ENCODE measurements at places on chromosomes 12 and 14.

GRCh38 chr12:9033265-9033887 is 44.0 kb downstream of the KLRG1 start:
- DNase-seq = no peak

- no peak for DNase-seq
These were observed 88.8 kb downstream of the NEDD1 start for GRCh38 chr12:96995861-96996260.

DNA sequence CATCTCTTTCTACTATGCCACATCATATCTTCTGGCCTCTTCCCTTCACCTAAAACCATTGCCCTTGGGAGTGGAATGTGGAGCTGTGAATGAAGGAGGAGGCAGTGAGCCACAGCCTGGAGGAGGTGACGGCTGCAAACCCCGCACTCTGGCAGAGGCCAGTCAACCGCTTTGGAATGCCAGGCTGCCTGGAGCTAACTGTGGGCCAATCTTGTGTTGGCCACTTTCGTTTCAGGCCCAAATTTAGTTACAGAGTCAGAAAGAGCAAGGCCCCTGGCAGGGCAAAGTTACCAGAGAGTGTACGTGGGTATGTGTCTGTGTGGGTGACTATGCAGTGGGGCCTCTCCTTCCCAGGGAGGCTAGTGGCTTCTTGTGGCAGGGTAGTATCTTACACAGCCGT is 40.1 kb downstream of the CACNA1C start:
- DNase-seq = no peak

GRCh38 chr12:110245369-110245772 is 35.7 kb upstream of the ATP2A2 start:
- DNase-seq = peak; percentile 48

DNA sequence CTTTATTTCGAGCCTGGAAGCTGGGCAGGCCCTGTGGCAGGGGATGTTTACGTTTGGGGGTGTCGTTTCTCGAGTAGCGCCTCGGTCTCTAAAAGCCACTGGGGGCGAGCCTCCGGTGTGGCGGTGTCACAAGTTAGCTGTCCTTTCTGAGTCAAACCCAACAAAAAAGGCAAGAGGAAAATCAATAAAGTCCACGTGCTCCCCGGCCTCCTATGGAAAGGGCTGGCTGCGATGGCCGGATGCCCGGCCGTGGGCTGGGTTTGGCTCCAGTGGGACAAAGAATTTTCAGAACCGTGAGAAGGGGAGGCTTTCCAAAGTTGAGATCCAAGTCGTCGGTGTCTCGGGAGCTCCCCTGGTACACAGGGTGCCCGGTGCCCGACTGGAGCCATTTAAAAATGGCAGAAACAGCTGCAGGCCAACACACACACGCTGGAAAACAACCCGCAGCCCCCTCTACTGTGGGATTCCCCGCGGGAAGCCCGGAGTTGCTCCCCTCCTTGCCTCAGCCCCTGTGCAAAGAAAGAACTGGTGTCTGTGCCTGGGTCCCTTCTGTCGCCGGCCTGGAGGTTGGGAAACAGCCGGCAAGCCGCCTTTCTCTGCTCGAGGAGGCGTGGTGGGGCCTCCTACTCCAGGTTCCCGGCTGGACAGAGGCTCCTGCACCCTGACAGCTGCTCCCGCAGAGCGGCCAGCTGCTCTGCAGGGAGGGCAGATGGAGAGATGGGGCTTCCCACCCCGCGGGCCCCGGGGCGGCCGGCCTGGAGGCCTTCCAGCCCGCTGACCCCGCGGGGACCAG is 1.9 kb downstream of the BCL7A start:
- DNase-seq = no peak

DNA sequence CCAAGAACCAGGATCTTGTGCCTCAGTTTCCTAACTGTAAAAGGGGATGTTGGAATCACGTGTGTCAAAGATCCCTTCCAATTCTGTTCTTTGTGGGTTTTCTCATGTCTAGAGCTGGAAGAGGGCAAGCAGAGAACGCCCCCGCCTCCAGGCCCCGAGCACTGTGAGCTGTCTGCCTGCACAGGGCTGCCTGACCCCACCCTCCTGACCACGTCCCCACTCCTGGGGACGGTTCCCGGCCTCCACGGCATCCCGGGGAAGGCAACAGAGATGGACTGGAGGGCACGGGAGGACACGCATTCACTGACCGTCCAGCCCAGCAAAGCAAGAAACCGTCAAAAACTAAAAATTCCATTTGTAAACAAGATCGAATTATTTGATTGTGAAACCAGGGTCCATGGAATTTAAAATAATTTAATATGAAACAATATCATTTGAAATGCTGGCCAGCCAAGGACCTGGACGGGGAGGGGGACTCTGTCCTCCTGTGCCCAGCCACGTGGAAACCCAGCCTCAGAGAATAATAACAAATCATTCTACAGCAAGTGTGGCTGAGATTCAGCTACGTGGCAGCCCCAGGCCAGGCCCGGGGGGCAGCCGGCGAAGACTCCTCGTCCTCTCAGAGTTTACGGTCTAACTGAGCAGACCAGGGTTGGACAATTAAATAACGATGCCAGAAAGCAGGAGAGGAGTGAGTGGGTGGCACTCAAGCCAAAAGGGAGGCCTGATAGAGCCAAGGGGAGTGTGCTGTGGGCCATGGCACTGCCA is 87.3 kb upstream of the DIO3 start:
- no peak for DNase-seq

Data from stimulated activated CD4-positive, alpha-beta T cell treated with anti-CD3 and anti-CD28 coated beads, Interleukin-4, amount 100 ng/mL, for 24 hours (primary cell).